Cardiac septum (tissue), 1 donor: ENCODE measurements at places on chromosomes 3 and 15. TPM values are rescaled to one million over a fixed set of nuclear protein-coding genes. Genes with fewer than 3 reads are reported as not detected.

GRCh38 chr3:12750223-12750622, 8.8 kb downstream of the TMEM40 start:
- DNase-seq, result no peak

DNA sequence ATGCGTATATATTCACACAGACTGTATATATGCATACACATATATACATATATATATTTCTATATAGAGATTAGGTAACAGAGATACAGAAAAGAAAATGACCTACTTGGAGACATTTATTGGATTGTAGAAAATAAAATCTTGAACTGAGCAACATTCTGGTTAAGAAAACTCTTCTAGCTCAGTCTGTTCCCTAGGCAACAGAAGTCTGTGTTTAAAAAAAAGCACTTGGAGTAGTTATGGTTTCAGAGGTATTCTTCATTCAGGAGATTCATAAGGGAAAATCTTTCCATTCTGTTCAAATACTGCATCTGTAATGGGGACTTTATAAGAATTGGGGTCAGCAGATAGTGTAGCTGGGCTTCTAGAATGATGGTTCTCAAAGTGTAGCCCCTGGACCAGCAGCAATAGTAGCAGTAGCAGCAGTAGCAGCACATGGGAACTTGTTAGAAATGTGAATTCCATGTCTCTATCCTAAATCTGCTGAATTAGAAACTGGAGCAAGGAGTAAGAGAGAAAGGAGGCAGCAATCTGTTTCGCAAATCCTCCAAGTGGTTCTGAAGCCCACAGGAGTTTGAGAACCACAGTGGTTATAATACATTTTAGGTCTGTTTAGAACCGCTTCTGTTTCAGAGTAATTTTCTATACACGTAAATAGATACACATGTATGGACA, 112.8 kb upstream of the TMEM108 start:
- DNase-seq, result no peak

- no peak for DNase-seq
Observed at GRCh38 chr15:67042551-67043142, 22.8 kb upstream of the SMAD3 start.

DNA sequence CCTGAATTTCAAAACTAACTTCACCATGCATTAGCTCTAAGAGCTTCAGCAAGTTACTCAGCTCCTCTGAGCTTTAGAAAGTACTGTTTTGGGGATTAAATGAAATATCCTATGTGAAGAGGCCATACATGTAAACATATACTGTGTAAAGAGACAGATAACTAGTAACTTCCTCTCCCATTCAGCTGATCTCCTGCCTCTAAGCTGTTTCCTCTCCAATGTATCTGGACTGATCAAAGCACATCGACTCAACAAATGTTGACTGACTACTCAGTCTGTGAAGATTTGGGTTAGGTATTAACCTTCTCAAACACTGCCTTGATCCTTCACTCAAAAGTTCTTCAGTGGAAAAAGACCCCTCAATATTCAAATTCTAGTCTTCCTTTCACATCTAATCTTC, 82.0 kb downstream of the BOC start:
- no peak for DNase-seq

CCR9 gene
- not detected for total RNA-seq

GOLGA8S gene
- total RNA-seq, result 1.1 TPM

DNA sequence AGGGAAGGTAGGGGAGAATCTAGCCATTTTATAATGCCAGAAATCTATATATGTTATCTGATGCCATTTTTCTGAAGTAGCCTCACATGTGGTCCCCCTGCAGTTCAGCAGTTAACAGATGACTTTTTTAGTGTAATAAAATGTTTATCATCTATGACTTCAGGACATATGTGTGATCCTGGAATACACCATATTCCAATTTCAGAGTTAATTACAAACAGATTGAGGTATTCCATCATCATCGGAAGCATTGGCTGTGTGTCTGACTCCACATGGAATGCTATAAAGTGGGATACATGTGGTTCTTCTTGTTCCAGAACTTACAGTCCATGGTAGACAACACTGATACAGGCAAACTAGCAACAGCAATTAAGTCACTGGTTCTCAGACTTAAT, 45.9 kb upstream of the LIMD1 start:
- no peak for DNase-seq

DNA sequence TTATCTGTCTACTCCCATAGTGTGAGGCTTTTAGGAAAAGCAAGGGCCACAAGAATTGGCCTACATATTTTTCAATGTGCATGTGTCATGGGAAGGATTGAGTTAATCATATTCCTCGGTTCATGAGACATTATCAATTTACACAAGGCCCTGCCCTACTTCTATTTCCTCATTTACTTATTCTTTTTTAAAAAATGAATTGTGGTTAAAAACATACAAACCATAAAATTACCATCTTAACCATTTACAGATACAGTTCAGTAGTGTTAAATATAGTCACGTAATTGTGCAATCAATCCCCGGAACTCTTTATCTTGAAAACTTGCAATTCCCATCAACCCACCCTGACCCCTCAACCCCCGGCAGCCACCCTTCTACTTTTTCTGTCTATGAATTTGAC, 284.0 kb upstream of the GADL1 start:
- DNase-seq, result no peak

- DNase-seq, result no peak
Observed at GRCh38 chr3:175741951-175742350, 882.8 kb downstream of the NAALADL2 start.

PLSCR2 gene
- total RNA-seq, result 0.48 TPM

TOMM70 gene
- 54.0 TPM for total RNA-seq

GRCh38 chr3:117746066-117746465, 1036.5 kb downstream of the TUSC7 start:
- no peak for DNase-seq

- DNase-seq, result no peak
Observed at GRCh38 chr15:34133511-34133910, 31.6 kb downstream of the PGBD4 start.

DNA sequence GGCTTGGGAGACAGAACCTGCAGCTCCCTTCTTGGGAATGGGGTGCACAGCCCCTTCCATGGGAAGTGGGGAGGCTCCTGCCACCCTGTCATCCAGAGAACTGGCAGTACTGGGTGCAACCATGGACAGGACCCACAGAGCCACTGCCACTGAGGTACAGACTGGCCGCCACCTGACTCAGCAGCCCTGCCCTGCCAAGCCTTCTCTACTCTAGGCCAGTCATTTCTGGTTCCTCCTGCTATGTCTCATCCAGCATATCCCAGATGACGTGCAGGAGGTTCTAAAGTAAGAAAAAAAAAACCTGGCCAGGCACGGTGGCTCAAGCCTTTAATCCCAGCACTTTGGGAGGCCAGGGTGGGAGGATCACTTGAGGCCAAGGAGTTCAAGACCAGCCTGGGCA, 76.9 kb upstream of the RPL32 start:
- DNase-seq, result no peak

ITIH1 gene
- 0.35 TPM for total RNA-seq

GRCh38 chr15:45361878-45362277, 16.5 kb downstream of the GATM start:
- DNase-seq, result no peak

DNA sequence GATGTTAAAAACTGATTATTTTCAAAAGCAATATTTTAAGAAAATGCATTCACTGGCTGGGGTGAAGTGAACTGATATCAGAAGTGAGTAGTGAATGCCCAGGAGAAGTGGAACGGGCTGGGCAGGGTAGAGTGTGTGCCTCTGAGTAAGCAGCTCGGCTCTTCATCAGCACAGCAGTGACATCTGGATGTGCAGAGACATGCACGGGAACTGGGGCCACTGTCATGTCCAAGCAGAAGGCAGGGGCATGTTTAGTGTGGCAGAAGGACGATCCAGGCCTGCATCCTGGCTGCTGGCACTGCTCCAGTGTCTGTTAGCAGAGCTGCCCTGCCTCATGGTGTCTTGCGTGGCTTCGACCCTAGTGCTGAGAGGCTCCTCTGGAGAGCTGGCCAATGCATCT, 305.6 kb upstream of the LRRFIP2 start:
- DNase-seq, result no peak

DNA sequence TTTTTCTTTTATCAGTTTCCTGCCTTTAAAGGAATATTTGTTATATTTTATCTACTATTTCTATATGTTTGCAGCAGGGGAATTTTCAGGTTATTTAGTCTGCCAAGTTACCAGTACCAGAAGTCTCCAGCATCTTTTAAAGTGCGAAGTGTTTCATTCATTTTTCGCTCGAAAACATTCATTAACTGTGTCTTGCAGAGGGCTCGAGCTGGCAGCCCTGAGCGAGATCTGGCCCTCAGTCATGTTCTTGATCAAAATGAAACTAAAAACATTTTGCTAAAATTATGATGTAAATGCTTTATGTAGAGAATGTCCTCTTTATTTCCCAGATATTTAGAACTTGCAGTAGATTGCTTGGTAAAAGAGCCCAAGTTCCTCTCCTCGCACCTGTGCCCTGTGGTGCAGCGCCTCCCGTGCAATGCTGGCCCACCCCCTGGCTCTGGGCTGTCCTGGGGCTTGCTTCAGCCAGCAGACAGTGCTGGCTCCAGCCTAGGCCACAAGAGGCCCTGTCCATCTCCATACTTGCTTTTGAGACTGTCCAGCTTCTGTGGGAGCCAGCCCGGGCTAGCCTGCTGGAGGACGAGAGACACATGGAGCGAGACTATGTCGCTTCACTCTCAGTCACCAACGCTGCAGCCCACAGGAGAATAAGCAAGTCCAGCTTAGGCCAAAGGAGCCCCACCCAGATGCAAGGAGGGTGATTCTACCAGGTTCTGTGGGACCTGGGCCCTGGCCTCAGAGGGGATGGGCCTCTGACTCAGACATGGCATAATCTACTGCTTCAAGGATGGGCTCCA, 71.9 kb upstream of the PRR23E start:
- DNase-seq, result peak; percentile 65

ST6GAL1 gene
- total RNA-seq, result 61.8 TPM

DNA sequence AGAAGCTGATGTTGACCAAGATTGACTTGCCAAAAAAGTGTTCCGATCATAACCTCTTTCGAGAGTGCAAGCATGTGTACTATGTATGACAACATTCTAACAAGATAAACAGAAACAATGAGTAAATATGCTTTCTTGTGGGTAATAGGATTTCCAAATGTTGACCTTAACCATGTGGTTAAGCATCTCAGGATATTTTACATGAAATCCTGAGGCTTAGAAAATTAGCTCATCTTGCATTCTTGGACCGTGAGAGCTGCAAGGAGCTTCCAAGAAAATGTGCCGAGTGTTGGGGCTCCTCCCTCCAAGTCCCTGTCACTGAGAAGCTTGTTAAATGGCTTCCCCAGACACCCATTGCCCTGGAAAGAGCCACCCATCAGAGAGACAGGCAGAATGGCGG, 50.1 kb downstream of the C3orf20 start:
- DNase-seq, result no peak

- DNase-seq, result no peak
Observed at GRCh38 chr3:169955406-169955805, 11.2 kb upstream of the SEC62 start.

DNA sequence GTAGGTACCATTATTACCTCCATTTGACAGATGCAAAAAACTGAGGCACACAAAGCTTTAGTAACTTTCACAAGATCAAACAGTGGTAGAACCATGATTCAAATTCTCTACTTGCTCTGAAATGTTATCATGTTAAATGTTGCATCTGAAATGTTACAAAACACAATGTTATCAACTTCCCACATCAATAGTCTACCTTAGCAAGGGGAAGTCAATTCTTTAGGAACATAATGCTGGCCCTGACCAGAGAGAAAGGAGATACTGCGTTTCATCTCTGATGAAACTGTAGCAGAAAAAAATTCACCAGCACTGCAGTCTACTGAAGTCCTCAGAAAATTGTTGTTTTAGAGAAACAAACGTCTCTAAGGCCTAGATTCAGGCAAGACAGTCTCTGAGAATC, 174.1 kb downstream of the SATB1 start:
- no peak for DNase-seq

EPHB3 gene
- 3.6 TPM for total RNA-seq

DNA sequence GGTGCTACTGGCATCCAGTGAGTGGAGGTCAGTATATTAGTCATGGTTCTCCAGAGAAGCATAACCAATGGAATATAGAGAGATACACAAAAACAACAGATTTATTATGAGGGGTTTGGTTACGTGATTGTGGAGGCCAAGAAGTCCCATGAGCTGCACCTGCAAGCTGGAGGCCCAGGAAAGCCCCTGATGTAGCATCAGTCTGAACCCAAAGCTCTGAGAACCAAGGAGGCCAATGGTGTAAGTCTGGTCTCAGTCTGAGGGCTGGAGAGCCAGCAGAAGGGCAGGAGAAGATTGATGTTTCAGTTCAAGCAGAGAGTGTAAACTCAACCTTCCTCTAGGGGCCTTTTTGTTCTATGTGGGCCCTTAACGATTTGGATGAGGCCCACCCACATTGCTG, 144.1 kb downstream of the KLF13 start:
- DNase-seq, result peak; percentile 17

DNA sequence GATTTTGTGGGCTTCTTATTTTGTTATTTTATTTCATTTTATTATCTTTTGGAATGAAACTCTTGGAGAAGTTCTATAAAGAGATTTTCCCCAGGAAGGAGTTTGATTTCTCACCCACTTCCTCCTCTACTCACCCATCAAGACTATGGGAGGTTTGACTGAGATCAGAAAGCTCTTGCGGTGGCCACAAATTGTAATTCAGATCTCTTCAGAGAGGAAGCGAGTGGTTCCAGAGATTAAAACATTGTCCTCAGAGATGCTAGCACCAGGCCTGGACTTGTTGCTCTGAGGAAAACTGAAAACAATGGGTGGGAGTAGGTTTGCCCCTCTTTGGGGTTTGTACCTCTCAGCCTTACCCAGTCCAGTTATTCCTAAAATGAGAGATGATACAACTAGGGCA, 8.1 kb upstream of the MUC13 start:
- no peak for DNase-seq

DNA sequence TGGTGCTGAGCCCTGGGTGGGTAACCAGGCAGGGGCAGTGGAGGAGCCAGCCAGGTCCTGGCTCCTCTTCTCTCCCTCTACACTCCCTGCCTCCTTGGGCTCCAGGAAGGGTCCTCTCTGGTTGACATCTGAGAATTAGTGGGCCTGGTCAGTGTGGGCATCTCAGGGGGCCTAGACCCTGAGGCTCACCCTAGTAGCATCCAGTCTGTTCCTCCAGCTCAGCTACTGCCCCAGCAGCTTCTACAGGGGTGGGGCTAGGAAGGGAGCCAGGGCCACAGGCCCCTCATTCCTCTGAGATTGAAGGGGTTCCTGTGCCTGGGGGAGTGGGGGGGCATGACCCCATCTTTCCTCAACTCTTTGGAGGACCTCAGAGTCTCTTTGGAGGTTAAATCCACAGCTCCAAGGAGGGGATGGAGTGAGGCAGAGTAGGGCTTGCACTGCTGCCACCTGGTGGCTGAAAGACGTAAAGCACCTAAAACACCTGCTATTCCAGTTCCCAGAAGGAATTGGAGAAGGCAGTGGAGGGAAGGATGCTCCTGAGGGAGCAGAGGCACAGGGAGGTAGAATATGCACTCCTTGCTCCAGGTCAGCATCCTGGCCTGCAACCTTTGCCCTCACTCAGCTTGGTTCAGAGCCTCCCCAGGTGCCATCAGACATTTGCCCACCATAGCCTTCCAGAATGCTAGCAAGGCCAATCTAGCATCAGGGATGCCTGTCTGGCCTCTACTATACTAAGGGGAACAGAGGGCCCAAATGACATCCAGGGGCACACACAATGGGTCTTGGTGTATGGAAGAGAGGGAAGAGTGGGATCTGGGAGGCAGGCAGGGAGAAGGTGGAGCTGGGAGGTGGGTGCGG, 25.1 kb downstream of the C3orf18 start:
- no peak for DNase-seq

GRCh38 chr15:51561271-51561670, 61.3 kb downstream of the DMXL2 start:
- DNase-seq, result no peak

- peak; percentile 47 for DNase-seq
Observed at GRCh38 chr3:14507757-14508504, 32.2 kb downstream of the GRIP2 start.

GRCh38 chr3:27105904-27106303, 263.3 kb downstream of the NEK10 start:
- no peak for DNase-seq
